ENCODE measurements at places on chromosomes 16 and 17.

- peak; percentile 30 for DNase-seq
Observed at GRCh38 chr17:75856062-75856756, 1.1 kb upstream of the WBP2 start.

GRCh38 chr16:20938426-20938825 lies 37.9 kb downstream of the LYRM1 start:
- peak; percentile 72 for DNase-seq

GRCh38 chr16:23907903-23908302 lies 72.1 kb downstream of the PRKCB start:
- DNase-seq, result no peak

GRCh38 chr16:83711069-83711468 lies 96.7 kb upstream of the HSBP1 start:
- DNase-seq, result no peak

DNA sequence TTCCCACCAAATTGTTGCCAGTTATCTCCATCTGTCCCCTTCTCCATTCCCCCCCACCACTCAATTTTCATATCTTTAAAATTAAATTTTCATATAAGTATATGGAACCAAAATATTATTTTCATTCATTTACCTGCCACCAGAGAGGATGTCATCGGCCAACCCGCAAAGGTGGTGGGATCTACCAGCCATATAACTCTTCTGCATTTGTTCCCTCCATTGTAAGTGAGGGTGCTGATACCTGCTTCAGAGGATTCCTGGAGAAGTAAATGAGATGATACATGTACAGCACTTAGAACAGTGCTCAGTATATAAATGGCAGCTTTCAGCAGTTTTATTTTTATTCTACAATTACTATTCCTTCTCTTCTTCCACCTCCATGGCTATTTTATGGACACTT lies 15.0 kb downstream of the HLF start:
- DNase-seq, result no peak

- no peak for DNase-seq
Observed at GRCh38 chr16:68406458-68407152, 41.7 kb downstream of the SMPD3 start.

DNA sequence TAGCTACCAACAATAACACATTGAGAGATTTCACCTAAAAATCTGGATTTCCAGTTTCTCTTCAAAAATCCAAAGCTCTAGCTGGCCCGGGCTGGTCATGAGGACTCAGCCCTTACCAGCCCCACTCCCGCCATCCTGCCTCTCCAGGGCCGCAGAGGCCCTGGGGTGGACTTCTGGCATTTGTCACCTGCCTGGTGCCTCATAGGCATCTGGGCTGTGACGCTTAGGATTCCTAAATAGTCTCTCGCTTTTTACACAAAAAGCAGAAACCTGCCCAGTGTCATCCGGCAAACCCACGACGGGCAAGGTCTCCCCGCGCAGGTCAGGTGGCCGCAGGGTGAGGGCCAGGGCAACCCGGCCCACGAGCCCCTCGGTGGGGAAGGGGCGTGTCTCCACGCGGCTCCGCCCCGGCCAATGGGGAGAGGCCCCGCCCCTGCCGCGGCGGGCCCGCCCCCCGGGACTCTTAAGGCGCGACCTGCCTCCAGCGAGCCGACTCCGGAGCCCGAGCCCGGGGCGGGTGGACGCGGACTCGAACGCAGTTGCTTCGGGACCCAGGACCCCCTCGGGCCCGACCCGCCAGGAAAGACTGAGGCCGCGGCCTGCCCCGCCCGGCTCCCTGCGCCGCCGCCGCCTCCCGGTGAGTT lies at the start of gene VASN:
TSS of gene VASN (plus strand) at position 492 of the 644 bp plus-strand sequence. CDS start 9,030 bp downstream, outside the sequence.
- DNase-seq, result peak; percentile 57

DNA sequence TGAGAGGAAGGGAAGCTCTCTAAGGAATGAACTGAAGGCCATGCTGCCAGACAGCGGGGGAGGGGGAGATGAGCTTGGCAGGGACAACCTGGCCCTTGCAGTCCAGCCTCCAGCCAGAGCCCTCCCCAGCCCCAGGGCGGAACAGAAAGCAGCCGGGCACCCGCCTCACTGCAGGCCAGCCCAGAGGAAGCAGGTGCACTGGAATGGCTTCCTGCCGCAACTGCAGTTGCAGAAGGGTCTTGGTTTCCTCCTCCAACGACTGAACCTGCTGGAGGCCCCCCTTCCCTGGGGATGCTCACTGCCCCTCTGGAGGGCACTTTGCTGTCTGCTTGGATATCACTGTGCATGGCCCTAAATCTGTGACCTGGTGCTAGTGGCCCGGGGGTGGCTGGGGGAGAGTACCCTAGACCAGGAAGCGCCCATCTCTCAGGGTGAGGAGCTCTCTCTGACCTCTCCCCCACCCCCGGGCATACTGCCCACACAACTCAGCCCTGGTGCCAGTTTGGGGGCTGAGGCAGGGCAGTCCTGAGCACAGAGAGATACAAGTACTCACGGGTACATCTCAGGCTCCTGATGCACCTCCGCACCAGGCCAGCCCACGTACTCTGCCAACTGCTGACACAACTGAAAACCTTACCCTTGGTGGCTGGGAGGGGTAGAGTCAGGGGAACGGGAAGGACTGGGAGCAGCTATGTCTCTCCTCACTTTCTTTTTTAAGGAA lies 41.1 kb downstream of the MYO18A start:
- DNase-seq, result peak; percentile 51

DNA sequence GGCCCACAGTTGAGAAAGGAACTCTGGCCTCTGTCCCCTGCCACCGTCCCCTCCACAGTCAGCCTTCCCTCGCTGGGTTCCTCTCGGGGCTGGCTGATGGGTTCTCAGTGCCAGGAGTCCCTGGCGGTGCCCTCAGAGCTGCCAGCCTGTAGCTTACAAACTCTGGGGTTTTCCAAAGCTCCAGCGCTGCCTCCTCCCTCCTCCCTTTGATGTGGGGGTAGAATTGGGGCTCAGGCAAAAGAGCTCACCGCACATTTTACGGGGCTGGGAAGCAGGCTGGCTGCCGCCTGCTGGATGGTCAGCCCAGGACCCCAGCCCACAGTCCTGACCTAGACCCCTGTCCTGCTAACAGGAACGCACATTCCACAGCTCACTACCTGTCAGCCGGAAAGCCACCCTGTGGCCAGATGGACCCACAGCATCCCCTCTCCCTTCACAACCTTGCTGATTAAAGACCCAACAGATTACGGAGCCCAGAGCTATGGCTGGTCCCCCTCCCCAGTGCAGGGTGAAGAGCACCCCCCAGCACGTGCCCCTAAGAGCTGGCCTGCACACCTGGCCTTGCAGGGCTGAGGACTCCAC lies 6.0 kb downstream of the VASN start:
- no peak for DNase-seq

DNA sequence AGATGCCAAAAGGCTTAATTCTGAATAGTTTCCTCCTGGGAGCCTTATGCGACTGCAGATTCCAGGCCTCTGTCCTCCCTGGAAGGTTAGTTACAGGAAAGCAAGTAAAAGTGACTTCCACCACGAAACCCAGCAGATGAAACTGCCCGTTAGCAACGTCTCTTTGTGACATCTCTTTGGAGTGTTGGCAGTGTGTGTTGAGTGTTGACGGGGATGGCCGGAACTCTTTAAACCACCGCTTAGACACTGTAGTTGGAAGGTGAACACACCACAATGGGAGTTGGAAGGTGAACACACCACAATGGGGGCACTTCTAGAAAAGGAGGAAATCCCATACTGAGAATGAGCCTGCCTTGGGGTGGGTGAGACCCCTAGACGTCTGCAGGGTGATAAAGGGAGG lies 858 bp downstream of the SKAP1 start:
- no peak for DNase-seq

DNA sequence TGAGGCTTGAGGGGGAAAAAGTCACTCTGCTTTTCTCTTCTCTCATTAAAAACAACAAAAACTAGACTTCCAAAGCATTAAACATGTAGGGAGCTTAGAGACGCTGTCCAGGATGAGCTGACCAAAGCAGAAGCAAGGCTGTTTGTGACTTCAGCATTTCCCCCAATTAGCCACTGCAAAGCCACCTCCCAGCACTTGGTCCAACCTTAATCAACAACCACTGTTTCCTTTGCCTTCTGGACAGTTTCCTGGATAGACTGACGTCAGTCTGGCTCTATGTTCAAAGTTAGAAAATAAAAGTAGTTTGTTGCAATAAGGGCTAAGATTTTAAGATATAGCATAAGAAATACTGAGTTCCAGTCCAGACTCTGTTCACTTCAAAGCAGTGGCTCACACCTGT lies 3.1 kb downstream of the TMEM231 start:
- DNase-seq, result no peak

GRCh38 chr17:74529243-74529642 lies 2.0 kb downstream of the CD300LB start:
- no peak for DNase-seq

DNA sequence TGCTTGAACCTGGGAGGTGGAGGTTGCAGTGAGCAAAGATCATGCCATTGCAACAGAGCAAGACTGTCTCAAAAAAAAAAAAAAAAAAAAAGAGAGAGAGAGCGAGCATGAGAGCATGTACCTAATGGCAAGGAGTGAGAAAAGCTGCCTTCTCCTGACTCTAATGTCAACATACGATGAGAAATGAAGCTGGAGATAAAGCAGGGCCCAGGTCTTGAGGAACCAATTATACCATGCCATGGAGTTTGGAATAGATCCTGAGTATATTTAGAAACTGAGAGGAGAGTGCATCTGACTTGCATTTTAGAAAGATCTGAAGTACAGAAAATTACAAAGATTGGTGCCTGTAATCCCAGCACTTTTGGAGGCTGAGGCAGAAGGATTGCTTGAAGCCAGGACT lies 3.8 kb upstream of the MAP2K6 start:
- DNase-seq, result no peak

DNA sequence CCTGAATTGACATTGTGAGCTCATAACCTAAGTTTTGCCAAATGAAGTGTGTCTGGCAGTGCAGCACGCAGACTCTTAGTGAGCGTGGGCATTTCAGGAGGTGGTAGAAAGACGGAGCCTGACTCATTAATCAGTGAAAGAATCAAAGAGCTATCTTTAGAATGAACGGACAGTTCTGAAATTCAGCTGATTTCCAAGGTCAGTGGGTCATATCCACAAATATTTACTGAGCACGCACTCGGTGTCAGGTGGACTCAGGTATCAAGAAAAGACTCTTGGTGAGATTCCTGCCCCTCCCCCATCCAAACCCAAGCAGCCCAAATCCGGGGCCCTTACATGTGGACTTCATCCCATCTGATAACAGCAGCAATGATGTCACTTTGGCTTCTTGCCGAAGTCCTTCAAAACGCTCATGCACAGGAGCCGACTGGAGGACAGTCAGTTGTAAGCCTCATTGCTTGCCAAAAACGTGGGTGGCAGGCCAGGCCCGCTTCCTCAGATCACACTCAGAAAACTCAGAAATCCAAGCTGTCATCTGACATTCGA lies 185.8 kb downstream of the HS3ST3A1 start:
- DNase-seq, result peak; percentile 45

GRCh38 chr16:84759061-84759460 lies 59.3 kb downstream of the USP10 start:
- no peak for DNase-seq

GRCh38 chr17:50238601-50239280 lies 35.5 kb upstream of the TMEM92 start:
- peak; percentile 11 for DNase-seq

- peak; percentile 36 for DNase-seq
Observed at GRCh38 chr16:30005341-30006094, 5.3 kb downstream of the DOC2A start.

DNA sequence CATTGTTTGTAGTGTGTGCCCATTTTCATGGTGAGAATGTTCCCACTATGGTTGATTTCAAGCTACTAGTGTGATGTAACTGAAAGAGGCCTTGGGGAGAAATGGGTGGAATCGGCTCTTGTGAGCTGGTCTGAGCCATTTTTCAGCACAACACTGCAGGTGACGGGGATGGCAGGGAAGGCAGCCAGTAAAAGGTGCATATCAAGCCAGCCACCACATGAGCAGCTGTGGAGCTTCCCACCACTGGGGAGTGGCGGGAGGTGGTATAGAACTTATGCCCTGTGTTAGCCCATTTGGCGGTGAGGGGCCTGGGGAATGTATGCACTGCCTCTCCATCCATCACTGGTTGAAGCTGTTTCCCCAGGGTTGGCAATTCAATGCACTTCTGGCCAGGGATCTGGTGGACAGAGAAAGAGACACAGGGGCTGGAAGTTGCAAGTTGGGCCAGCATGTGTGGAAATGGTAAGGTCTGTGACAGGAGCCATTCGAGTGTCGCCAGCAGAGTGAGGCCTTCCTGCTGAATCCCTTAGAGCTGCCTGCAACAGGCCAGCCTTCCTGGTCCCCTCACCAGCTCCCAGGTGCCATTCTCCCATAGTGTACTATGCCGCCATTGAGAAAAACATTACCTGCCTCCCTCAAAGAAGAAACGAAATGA lies 31.7 kb upstream of the BRD7 start:
- no peak for DNase-seq

GRCh38 chr16:58820411-58820810 lies 86.3 kb upstream of the GOT2 start:
- DNase-seq, result no peak

DNA sequence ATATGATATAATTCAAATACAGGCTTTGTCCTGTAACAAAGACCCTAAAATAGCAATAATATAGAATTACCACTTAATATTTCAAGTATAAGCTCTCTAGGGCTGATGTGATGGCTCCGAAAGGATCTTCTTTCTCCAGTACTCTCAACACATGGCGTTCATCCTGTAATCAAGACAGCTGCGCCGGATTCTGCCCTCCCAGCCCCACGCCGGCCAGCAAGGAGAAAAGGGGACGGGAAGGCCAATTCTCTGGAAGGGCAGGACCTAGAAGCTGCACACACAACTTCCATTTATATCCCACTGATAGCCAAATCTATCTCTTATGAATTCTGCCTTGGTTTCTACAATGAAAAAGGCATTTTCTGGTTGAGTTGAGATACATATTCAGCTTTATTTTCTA lies 32.0 kb downstream of the CCDC182 start:
- no peak for DNase-seq

- peak; percentile 87 for DNase-seq
Observed at GRCh38 chr16:2500918-2501750, 12.6 kb upstream of the ATP6V0C start.

GRCh38 chr16:11360641-11361373 lies 15.5 kb downstream of the RMI2 start:
- no peak for DNase-seq

GRCh38 chr16:6645768-6646568 lies 686.7 kb upstream of the RBFOX1 start:
- DNase-seq, result no peak

GRCh38 chr17:28992625-28993600 lies 12.9 kb downstream of the SEZ6 start:
- no peak for DNase-seq

DNA sequence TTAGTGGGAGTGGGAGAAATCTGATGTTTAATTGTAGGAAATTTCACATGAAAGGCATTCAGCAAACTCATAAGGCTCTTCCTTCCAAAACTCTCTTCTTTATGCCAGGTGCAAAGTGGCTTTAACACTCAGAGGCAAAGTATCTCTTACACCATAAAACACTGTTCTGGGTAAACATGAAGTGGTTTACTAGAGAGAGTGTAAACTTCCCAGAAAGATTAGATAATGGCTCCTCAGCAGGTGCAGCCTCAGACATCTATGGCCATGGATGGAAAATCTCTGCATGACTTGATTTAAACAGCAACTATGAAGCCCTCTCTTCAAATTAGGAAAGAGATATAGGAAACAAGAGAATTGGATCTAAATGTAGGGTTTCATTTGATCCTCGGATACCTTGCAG lies 583.1 kb upstream of the SALL1 start:
- DNase-seq, result no peak

GRCh38 chr16:69888005-69888590 lies 63.0 kb upstream of the CLEC18A start:
- no peak for DNase-seq

All from inflammatory macrophage (primary cell).